ENCODE measurements at places on chromosomes 3 and 15.

DNA sequence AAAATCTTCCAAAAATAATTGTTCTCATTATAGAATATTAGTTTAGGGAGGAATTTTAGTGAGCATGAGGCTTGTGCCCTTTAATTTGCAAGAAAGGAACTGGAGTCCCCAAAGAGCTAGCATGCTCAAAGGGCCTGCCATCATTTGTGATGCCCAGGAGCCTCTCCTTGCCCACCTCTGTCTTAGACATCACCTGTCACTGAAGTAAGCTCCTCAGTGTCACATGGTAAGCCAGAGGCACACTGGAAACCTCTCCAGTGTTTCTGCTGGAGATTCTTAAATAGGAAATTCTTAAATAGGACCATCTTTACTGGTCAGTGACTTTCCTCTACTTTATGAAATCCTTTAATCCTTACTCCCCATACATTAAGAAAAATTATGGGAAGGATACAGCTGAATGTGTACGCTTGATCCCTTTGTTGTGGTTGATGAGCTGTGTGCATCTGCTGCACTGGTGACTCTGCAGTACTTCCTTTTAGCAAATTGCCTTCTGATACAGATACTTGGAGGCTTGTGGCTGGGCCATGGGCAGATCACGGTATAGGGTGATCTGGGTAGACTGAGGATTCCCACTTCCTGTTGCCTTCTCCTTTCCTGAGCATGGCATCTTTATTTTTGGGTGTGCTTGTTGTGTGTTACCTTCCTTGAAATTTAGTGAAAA is 197.4 kb downstream of the KLHL25 start:
- no peak for DNase-seq

DNA sequence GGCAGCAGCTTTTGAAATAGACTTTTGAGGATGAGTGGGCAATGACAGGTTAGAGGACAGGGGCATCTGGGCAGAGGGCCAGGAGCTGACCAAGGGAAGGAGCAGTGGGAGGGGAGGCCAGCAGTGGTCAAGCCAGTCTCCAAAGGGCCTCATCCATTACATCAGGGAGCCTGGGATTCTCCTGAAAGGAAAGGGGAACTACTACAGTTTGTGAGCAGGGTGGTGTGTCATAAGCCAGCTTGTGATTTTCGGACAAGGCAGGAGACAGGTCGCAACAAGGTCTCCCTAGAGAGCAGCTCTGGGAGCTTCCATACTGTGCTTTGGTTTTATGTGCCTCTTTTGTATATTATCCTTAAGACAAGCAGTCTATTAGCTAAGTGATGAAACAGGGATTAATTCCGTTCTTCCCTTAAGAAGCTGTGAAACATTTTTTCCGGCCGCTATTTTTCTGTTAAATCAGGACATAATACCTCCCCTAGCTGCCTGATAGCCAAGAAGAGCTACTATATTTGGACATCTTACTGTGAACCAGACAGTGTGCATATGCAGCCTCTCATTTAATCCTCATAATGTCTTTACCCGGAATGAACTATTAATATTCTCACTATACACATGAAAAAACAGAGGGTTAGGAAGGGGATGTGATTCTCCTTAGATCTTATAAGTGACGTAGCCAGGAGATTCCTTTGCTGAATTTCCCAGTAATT is 46.4 kb downstream of the C2CD4B start:
- DNase-seq: no peak

GRCh38 chr15:52800828-52801747 is 11.0 kb upstream of the ONECUT1 start:
- no peak for DNase-seq

GRCh38 chr15:68228143-68228970 is 1.2 kb downstream of the CLN6 start:
- no peak for DNase-seq

GRCh38 chr3:137110392-137110996 is 152.7 kb downstream of the IL20RB start:
- DNase-seq: peak; percentile 34

DNA sequence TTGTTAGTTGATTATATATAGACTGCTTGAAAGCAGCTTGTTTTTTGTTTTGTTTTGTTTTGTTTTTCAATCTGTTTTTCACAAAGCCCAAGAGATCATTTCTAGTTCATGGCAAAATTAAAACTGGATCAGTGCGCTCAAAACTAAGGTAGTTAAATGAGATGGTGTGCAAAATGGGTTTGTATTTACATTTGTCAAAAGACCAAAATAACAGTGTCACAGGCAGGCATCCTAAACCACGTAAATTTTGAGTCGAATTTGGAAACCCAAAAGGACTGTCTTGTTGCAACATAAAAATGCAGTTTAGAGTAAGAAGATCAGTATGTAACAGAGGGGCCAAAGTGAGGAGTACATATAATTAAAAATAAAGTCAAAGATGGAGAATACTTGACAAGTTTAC is 2.4 kb downstream of the DMXL2 start:
- DNase-seq: no peak

DNA sequence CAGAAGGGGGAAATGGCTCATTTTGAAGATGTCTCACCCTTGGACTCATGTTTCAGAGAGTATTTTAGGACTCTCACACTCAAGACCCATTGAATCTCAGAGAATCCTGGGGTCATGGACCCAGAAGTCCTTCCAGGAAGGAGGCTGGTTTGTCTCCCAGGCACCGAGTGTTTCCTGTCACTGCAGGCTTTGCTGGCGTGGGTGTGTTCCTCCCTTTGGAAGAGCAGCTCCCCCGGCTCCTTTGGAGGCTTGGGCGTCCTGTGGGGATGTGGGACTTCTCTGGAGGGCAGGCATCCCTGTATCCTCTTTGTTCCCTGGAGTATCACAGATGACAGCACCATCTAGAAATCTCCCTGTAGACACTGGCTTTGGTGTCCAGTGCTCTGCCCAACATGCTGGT is 40.0 kb downstream of the DNAH1 start:
- no peak for DNase-seq

- no peak for DNase-seq
Measured at GRCh38 chr3:27729748-27730611, 7.9 kb upstream of the EOMES start.

GRCh38 chr3:125148016-125148812 is 64.3 kb downstream of the SLC12A8 start:
- no peak for DNase-seq

DNA sequence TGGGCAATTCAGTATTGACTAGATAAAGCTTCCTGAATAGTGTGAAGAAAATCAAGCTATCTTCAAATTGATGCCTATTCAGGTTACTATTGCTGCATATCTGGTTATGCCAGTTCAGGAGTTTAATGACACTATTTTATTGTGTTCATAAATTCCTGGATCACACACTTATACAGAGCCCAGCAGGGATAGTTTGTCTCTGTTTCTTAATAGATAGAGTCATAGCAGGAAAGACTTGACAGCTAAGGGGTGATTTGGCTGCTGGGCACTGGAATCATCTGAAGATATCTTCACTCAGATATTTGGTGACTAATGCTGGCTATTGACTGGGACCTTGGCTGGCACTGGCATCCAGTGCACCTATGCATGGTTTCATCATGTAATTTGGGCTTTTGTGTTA is 187.8 kb downstream of the PYDC2 start:
- no peak for DNase-seq

GRCh38 chr3:63230146-63230545 is 48.0 kb upstream of the SYNPR start:
- no peak for DNase-seq

DNA sequence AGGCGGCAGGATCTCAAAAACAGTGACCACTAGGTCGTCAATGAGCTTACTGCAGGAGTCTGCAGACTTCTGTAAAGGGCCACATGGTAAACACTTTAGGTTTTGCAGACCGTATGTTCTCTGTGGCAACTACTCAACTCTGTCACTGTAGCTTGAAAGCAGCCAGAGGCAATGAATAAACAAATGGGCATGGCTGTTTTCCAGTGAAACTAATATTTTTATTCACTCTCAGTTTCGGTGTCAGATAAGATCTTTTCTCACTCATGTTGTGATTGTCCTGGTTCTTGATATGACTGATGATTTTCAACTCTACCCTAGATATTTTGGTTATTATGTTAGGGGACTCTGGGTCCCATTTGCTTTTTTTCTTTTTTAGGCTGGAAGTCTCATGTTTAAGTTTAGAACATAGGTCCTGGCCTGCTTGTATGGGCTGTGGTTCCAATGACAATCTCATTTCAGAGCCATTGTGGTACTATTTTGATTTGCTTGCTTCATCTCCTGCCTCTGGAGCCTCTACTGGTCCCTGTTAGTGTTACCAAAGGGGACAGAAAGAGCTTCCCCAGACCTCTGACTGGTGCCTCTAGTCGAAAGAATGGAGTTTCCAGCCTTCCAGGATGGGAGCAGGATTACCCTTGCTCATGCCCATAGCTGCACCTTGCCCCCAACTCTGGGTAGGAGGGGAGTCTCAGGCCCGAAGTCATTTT is 222.0 kb downstream of the STT3B start:
- no peak for DNase-seq

GRCh38 chr15:78213956-78214355 is 20.4 kb downstream of the ACSBG1 start:
- DNase-seq: no peak

- no peak for DNase-seq
Measured at GRCh38 chr15:87604857-87605446, 651.6 kb downstream of the NTRK3 start.

GRCh38 chr15:59205839-59206622 is 612 bp upstream of the LDHAL6B start:
- no peak for DNase-seq

DNA sequence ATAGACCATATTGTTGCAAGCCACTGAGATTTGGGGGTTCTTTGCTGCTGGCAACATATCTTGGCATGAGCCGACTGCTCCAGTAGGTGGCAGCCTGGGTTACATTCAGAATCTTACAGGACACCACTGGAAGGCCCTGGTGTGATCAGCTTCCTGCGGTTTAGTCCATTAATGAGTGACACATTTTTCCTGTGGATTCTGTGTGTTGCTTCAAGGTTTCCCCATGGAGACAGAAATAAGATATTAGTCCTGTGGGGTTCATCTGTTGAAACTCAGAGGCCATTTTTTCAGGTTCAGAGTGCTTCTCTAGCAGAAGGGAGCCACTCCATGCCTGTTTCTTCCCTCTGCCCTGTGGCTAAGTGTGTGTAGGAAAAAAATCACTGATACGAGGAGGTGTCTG is 116.2 kb downstream of the MFSD1 start:
- DNase-seq: peak; percentile 2

GRCh38 chr3:64871834-64872249 is 184.0 kb upstream of the ADAMTS9 start:
- no peak for DNase-seq

DNA sequence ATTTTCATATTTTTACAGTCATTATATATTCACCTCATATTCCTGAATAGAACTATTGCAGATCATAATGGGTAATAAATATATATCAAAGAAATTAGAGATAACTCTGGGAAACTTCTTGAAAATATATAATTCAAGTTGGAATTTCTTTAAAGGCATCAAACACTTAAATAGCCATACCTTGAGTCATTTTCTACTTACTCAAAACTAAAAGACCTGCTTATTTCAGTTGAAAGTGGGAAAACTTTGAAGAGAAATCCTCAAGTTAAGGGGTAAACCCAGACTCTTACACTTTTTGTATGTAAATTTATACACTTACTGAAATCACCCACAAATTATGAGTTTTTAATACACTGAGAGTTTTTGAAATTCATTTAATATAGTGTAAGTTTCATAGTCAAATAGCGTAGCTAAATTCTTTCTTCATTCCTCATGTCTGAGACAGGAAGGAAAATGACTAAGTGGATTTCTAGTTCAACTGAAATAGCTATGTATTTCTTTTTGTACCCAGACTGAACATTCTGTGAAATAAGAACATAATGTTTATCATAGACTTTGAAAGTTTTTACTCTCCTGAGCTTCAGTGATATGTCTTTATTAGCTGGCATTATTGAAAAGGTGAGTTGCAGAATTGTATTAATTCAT is 4.6 kb upstream of the ALCAM start:
- no peak for DNase-seq

GRCh38 chr3:141287326-141287725 is 55.7 kb downstream of the PXYLP1 start:
- no peak for DNase-seq

DNA sequence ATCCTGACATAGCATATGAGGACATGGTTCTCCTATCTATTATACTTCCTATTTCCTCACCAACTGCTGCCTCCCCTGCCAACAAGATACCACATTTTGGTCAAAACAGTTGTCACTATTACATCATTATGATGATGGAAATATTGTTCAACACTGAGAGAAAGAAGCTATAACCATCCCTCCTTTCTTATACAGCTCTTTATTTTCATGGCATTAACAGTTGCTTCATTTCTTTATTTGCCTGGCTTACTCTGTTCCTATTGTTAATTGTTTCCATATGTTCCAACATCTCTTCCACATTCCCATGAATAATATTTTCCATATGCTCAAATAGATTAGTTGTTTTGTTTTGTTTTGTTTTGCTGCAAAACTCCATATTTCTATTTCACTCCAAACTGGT is 40.8 kb upstream of the FILIP1L start:
- no peak for DNase-seq

DNA sequence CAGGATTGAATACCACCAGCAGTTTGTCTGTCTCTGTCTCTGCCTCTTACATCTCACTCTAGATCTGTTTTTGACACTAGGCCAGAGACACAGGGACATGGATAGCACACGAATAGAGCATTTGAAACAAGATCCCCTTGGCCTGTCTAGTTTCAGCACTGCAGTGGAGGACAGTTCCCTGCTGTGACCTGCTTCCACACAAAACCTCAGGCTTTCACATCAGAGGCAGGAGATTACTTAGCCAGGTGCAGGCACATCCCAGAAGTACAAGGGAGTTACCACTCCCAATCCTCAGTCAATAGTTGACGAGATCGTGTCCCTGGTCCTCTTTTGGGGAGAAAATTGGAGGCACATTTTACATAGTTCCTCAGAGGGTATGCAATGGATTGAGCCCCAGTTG is 34.0 kb upstream of the CCK start:
- DNase-seq: peak; percentile 1

DNA sequence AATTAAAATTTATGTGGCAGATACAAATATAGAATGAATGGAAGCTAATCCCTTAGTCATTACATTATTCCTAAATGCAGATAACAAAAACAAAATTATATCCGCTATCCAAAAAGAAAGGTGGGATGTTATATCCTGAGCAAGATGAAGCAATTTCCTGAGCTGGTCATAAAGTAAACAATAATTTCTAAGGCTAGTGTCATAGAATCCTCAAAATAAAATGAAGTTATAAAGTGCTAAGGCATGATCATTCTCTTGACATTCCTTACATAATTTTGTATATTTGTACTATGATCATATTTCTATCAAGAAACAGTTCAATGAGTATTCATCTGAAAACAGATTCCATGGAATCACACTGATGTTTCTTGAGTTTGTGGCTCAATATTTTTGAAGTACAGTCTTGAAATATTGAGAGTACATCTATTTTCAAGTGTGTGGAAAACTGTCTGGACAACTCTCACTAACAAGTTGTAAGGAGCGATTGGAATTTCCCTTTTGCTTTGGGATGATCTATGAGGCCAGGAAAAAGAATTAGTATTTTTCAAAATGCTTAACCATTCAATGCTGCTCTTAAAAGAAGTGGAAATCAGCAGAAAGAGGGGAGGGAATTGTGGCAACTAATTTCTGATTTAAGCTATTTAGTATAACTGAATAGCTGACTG is 92.4 kb downstream of the ABI3BP start:
- DNase-seq: no peak
